ENCODE measurements at places on chromosomes 16 and 17.

DNA sequence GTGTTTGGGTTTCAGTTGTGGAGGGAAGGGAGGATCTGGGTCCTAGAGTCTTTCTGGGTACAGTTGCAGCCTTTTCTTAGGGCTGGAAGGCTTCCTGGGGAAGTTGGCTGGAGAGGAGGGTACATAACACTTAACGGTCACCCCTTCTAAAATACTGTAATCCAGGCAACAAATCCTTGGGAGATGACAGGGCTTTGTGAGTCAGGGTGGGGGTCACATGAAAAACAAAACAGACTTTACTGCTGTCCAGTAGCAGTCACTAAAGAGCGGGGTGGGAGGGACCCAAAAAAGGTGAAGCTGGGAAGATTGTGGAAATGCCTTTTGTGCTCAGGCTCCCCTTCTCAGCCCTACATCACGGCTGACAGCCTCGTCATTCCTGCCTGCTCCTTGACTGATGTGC lies 6.3 kb downstream of the SAP30BP start:
- no peak for DNase-seq

GRCh38 chr17:57110579-57111325 lies 25.7 kb downstream of the AKAP1 start:
- DNase-seq = no peak

DNA sequence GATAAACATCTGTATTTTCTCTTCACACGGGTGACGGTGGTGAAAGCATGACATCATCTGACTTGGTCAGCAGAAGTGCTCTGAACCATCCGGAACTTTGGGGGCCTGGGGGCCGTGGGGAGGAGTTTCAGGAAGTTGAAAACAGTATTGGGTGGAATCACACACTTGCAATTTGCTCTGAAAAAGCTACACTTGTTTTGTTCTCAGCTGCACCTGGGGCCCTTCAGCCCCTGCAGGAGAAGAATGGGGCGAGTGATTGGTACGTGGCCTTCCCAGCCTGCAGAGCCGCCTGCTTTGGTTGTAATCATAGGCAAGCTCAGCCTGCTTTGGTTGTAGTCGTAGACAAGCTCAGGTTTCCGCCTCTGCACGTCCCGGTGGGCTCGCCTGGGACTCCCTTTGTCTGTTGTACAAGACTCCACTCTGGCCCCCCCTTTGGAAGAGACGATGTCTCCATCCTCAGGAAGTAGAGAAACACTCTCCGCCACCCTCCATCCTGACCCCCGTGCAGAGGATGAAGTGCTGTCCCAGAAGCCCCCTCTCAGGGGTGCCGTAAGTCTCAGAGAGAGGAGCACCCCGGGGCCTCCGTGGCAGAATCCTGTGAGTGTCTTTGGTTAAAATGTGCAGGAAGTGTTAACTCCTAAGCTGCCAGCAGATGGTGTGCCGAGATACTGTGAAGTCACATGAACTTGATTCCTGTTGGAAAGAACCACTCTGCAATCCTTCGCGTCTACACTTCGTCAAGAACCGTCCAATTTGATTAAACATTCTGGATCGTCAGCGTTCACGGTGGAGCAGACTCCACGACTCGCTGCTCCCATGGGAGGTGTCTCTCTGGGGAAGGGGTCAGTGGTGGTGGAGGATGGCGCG lies 5.4 kb downstream of the BANP start:
- peak; percentile 65 for DNase-seq

DNA sequence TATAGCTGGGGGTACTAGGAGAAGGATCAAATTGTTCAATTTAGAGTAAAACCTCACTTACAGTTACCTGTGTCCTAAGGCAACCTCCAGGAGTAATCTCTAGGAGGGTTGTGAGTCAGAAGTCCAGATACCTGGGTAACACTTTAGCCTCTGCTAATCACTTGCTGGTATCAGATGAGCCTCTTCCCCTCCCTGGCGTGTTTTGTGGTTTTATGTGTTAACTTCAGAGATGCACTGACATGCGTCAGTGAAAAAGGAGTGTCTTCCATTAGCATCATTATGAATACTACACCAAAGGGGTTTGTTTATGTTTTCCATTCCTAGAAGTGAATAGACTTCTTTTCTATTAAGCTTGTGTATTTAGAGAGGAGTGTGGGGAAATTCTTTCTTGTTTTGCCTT lies 208.2 kb downstream of the FTO start:
- DNase-seq = no peak
